ENCODE measurements at places on chromosomes 5 and 9.

- ATAC-seq, result no peak
These were observed 743.9 kb upstream of the SEMA6A start for GRCh38 chr5:117318528-117318927.

DNA sequence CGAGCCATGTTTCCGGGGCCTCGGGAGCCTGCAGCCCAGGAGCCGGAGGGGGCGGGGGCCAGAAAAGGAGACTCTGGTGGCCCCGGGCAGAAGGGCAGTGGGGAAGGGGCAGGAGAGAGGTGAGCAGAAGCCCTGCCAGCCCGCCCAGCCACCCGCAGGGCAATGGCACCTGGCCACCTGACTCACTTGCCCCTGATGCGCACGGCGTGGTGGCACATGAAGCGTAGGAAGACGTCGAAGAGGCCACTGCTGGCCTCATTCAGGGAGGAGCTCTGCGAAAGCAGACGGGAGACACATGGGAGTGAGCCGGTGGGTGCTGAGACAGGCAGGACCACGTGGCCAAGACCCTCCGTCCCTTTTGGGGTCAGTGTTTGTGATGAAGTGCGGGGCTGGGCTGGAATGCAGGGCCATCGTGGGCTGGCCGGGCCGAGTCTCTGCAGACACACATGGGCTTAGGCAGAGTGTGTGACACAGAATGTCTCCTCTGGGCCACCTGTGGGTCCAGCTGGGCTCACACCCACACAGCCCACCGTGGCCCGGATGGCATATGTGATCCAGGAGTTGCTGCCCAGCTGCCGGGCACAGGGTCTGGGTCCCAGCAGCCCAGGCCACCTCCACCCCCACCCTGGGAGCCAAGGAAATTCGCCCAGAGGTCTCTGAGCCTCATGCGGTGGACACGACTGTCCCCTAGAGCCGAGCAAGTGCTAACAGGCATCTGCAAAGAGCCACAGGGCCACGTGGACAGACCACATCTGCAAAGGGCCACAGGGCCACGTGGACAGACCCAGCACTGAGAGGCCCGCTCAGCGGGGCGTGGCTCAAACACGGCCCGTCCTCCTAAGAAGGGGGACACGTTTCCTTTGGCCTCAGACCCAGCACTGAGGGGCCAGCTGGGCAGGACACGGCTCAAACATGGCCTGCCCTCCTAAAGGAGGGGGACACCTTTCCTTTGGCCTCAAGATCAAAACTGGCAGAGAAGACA is 23.6 kb downstream of the TERT start:
- ATAC-seq, result no peak

GRCh38 chr9:123349691-123350480 is 6.1 kb upstream of the CRB2 start:
- peak; percentile 88 for ATAC-seq

- no peak for ATAC-seq
These were observed 71.7 kb downstream of the TEX10 start for GRCh38 chr9:100281066-100281465.

DNA sequence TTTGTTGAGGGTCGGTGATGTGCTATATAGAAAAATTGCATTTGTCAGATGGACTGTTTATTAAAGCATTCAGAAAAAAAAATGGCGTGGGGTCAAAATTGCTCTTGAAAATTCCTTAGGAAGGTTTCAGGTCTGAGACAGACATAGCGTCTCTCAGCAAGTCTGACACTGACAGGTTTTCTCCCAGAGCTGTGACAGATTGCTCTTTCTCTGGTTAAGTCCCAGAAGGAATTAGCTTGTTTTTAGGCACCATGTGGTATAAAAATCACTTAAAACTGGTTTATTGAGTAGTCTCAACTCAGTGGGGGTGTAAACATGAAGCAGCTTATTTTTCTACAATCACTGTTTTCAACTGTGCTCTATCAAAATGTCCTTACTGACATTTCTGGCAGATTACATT is 1379.8 kb downstream of the MAT2B start:
- no peak for ATAC-seq

Measured in motor neuron (in vitro differentiated cells).